ENCODE measurements at places on chromosomes 7 and 10. TPM values are rescaled to one million over a fixed set of nuclear protein-coding genes. Genes with fewer than 3 reads are reported as not detected.

The CTNNA3 gene
- 8.9 TPM for total RNA-seq

The AKR1C2 gene
- total RNA-seq: 46.8 TPM

DNA sequence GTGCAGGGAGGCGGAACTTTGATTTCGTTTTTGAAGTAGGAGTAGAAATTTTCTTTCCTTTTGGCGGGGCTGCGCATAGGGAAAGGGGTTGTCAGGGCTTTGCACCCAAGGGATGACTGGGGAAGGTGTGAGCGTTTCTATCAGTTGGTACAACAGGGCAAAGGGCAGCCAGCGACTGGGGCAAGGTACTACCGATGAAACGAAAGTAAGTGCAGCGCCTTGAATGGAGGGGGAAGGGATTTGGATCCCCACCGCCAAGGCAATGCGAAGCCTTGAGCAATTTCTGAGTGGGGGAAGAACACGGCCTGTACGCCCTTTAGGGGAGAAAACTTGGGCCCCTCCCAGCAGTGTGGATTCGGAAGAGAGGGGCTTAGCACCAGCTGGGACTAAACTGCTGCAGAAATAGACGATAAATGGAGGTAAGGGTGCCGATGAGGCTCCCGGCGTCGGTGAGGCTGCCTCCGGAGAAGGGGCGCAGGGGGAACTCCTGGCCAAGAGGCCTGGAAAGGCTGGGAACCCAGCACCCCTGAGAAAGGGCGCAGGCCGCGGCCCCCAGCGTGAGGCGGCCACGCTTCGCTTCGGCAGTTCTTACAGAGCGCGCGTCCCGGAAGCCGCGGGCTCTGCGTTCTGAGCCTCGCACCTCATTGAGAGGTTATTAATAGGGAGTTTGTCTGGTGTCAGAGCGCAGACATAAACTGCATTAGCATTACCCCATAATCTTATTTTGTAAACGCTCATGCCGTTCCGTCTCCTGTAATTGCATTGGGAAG is 10.0 kb upstream of the TLX1 start:
- peak; percentile 68 for DNase-seq
- peak overlapping the region; percentile 48 for H3K4me3 ChIP-seq
- no peaks in the 10 kb centered on the region for H3K27me3 ChIP-seq
- no peak overlapping the region for H3K27ac ChIP-seq
- no peaks in the 10 kb centered on the region for H3K36me3 ChIP-seq

- no peaks in the 10 kb centered on the region for H3K4me1 ChIP-seq
- no peak overlapping the region for H3K27ac ChIP-seq
- H3K36me3 ChIP-seq: no peaks in the 10 kb centered on the region
- no peaks in the 10 kb centered on the region for H3K27me3 ChIP-seq
Measured at GRCh38 chr10:104516986-104517385, 124.1 kb upstream of the SORCS3 start.

DNA sequence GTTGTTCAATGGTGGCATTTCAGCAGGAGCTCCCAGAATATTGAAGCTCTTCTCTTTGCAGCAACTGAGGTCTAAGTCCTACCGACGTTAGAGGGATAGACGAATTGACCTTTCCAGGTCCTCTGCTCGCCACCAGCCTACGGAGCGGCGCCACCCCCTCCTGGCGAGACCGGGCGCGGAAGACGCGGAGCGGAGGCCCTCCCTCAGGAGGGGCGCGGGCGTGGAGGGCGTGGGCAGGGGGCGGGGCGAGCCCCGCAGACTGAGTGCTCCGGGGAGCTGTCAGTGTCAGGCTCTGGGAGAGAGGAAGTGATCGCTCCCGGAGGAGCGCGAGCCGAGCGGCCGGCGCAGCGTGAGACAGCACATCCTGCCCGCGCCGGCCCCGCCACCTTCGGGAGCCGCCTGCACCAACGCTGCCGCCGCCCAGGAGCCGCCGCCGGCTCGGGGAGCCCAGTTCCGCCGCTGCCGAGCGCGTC is at the start of gene DYNC1I1:
Gene DYNC1I1 (plus strand): TSS at position 257 of the 473 bp plus-strand sequence. CDS start 32,176 bp downstream, outside the sequence.
- H3K27me3 ChIP-seq: no peaks in the 10 kb centered on the region
- no peaks in the 10 kb centered on the region for H3K4me1 ChIP-seq
- DNase-seq: peak; percentile 91
- peak within 1 kb of the TSS; percentile 85 for H3K4me3 ChIP-seq
- H3K36me3 ChIP-seq: no peaks in the 10 kb centered on the region

- H3K4me3 ChIP-seq: no peak overlapping the region
- H3K27ac ChIP-seq: no peak overlapping the region
- H3K36me3 ChIP-seq: no peaks in the 10 kb centered on the region
Measured at GRCh38 chr10:132951926-132952325, 9.6 kb upstream of the CFAP46 start.

GRCh38 chr7:132901241-132901640 is 180.6 kb downstream of the CHCHD3 start:
- H3K36me3 ChIP-seq: no peaks in the 10 kb centered on the region
- DNase-seq: no peak
- H3K27ac ChIP-seq: no peak overlapping the region
- no peak overlapping the region for H3K4me3 ChIP-seq
- no peaks in the 10 kb centered on the region for H3K4me1 ChIP-seq

All from aorta (tissue), 5 donors.